A172 (cell line): ENCODE measurements at places on chromosomes 6 and 20. TPM values are rescaled to one million over a fixed set of nuclear protein-coding genes. Genes with fewer than 3 reads are reported as not detected.

The TRIM38 gene
- total RNA-seq = 5.2 and 6.4 TPM in 2 replicates

The SH3BGRL2 gene
- 1.2 and 2.3 TPM in 2 replicates for total RNA-seq

The OPN5 gene
- not detected in 2 replicates for total RNA-seq

The SLC17A1 gene
- not detected in 2 replicates for total RNA-seq

The FKBP1C gene
- 0.10 and 0.41 TPM in 2 replicates for total RNA-seq

The SNAI1 gene
- 0.62 and 2.6 TPM in 2 replicates for total RNA-seq
